ENCODE measurements at places on chromosomes 16 and 17.

DNA sequence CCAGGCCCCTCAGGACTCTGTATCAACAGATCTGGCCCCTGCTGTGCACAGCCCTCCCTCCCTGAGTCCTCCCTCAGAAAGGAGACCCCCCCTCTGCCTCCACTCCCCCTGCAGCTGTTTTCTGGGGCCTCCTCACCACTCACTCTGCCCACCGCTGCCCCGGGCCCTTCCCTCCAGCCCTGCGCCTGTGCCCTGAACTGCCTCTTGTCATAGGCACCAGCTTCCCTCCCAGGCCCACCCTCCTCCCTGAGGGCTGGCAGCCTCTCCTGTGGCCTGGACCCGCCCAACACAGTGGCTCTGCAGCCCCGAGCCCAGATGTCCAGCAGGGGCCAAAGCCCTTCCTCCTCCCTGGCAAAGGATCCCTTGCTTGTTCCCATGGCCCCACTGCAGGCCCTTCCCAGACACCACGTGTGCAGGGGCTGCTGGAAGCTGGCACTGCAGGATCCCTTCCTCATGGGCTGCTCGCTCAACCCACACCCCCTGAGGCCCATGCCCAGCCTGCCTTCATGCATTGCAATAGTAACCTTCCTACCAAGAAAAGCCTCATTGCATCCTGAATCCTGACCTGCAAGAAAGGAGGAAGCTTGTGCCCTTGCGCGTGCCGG, 25.8 kb downstream of the GNPTG start:
- DNase-seq = no peak

- no peak for DNase-seq
Observed at GRCh38 chr17:61218438-61218837, 181.2 kb upstream of the TBX2 start.

DNA sequence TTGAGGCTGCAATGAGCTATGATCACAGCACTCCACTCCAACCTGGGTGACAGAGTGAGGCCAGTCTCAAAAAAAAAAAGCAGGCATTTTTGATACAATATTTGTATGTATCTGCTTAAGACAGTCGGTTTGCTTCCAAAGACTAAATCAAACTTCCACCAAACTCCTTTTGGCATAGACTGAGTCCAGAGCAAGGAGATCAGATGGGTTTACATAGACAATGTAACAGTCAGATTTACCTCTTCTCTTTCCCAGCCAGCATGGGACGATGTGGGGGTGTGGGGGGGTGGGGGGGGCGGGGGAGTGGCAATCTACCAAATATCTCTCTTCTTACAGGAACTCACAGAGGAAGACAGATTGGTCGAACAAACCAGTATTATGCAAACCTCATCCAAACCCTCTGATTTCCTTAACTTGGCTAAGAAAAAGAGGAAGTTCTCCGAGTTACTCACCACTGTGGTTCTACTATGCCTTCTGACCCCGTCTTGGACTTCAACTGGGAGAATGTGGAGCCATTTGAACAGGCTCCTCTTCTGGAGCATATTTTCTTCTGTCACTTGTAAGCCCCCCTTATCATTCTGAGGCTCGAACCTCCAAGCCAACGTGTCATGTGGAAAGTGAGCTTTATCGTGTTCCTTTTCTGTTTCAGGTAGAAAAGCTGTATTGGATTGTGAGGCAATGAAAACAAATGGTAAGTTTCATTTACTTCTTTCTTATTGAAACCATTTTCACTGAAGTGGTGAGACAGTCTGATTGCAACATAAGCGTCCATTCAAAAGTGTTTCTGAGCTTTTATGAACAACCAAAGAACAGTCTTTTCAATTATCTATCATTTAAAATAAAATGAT, at the start of gene MILR1:
Gene MILR1 (plus strand): TSS at position 451 of the 848 bp plus-strand sequence. CDS start 54 bp downstream, at position 505.
- no peak for DNase-seq

- no peak for DNase-seq
Observed at GRCh38 chr17:8913091-8913490, 45.6 kb upstream of the PIK3R6 start.

- DNase-seq = no peak
Observed at GRCh38 chr16:81583893-81584631, 139.5 kb downstream of the CMIP start.

DNA sequence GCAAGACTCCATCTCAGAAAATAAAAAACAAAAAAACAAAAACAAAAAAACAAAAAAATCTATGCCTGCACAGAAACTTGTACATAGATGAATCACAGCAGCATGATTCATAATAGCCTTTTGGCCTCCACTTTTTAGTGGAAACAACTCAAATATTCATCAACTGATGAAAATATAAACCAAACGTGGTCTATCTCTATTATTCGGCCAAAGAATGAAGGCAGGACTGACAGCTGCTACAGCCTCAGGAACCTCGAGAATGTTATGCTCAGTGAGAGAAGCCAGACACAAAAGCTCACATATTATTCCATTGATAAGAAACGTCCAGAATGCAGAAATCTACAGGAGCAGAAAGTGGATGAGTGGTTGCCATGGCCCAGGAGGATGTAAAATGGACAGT, 19.8 kb downstream of the PPL start:
- DNase-seq = no peak

DNA sequence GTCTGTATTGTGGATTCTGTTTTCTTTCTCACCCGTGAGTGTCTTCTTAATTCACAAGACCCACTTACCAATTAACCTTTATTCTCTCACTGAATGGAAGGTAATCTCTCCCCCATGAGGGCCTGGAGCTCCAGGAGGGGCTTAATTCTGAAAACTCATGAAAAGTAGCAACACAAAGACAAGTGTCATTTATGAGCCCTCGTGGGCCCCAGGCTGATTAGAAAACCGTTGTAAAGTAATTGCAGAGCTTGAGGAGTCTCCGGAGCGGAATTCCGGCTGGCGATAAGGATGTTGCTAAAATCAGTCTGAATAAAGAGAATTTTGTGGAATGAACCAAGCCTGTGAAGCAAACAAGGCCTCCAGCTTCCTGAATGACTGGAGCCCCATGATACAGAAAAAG, 301.5 kb downstream of the HAPSTR1 start:
- DNase-seq = no peak

GRCh38 chr17:73773702-73774101, 129.5 kb upstream of the SDK2 start:
- DNase-seq = no peak

DNA sequence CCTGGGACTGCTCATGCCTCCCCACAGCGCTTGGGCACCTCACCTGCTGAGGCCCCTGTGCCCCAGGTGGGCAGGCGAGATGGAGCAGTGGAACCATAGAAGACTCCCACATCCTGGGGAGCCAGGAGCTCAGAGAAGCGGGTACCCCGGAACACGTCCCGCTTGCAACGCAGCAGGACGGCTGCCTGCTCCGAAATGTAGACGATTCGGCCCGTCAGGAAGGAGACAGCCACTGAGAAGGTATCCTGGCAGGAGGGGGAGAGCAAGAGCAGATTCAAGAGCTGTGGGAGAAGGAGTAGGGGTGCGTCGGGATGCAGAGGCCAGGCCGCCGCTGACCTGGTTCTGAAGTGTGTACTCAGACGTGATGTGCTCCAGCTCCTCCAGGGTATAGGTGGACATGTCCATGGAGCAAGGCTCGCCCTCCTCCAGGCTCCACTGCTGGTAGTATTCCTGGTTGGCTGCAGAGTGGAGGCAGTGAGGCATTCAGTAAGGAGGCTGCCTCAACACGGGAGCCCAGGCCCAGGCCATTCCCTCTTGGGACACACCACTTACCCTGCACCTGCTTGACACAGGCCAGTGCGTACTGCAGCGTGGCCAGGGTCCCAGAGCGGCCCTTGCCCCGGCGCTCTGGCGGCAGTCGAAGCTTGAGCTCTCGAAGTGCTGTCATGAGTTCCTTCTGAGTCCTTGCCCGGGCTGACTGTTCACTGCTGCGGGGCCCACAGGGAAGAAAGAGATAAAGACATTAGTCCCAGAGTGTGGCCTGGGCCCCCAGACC, 2.6 kb downstream of the PER1 start:
- no peak for DNase-seq

DNA sequence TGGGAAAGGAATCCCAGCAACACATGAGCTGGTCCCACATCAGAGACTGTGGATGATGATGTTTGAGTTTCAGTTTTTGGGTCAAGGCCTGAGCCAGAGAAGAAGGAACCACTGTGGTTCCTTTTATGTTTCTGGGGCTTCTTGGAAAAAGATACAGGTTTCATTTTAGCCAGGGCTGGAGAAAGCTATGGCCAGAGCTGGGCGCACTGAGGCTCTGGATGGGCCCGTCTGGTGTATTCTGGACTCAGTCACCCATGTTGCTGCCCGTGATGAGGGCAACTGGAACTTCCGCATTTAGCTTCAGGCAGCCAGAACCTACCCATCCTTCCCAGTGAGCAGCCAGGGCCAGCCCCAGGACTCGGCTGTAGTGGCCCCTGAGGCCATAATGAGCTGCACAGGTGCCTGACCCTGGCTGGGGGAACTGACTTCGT, 15.0 kb upstream of the PITPNA start:
- DNase-seq = no peak

- DNase-seq = no peak
Observed at GRCh38 chr16:56923481-56924091, 8.4 kb upstream of the HERPUD1 start.

DNA sequence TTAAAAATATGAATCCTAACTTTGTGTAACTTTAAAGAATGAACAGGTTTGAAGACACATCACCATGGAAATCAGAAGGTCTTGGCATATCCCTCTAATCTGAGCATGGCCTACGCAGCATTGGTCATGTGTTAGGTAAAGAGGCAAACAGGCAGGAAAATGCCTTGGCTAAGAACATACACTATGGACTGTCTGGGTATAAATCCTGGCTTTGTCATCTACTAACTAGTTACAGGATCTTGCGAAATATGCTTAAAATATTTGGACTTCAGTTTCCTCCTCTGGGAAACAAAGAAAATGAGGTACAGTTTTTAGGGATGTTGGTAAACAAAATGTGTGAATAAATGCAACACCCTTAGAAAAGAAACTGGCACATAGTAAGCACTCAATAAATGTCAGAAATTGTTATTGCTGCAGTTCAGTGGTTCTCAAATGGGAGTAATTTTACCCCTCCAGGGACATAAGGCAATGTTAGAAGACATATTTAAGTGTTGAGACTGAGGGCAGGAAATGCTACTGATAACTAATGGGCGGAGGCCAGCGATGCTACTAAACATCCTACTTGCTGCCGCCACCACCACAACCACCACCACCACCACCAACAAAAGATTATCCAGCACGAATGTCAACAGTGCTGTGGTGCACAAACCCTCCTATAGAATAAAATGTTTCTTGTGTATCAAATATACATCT, 770.8 kb upstream of the SOX9 start:
- DNase-seq = no peak

DNA sequence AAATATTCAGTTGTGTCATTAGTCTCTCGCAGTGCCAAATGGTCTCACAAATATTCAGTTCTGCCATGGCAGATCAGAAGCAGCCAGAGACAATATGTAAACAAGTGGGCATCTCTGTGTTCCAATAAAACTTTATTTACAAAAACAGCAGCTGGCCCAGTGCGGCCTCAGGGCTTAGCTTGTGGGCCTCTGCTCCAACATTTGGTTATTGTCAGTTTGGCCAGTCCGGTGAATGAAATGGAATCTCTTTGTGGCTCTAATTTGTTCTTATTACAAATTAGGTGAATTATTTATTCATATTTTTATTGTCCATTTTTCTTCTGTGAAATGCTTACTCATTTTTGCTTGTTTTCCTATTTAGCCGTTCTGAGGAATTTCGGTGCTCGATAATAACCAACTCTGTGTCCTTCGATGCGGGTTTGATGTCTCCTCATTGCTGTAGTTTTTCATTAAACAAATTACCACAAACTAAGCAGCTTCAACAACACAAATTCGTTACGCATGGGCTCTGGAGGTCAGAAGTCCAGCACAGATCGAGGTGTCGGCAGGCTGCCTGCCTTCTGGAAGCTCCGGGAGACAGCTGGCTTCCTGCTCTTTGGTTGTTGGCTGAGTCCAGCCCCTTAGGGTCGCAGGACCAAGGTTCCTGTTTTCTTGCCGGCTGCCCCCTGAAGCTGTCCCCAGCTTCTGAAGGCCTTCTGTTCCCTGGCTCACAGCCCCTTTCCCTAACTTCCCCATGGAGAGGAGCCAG, 4.1 kb upstream of the SLC38A10 start:
- no peak for DNase-seq

- no peak for DNase-seq
Observed at GRCh38 chr17:67427424-67427823, 50.3 kb downstream of the PITPNC1 start.

DNA sequence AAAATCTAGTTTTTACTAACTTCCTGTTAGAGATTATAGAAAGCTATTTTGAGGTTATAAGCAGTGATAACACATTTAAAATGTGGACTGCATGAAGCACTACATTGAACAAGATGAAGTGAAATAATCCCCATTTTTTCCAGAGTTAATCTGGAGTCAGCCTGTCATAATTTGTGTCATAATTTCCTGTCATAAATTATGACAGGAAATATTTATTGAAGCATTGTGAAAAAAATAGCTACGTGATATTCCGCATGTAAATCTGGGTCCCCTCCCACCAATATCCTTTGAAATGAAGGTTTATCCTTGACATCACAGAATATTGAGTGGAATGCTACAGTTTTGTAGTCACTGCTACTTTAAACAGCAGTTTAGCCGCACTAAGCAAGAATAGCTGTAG, 40.1 kb downstream of the OMG start:
- DNase-seq = no peak

GRCh38 chr17:78918979-78919378, 6.2 kb downstream of the TIMP2 start:
- no peak for DNase-seq

DNA sequence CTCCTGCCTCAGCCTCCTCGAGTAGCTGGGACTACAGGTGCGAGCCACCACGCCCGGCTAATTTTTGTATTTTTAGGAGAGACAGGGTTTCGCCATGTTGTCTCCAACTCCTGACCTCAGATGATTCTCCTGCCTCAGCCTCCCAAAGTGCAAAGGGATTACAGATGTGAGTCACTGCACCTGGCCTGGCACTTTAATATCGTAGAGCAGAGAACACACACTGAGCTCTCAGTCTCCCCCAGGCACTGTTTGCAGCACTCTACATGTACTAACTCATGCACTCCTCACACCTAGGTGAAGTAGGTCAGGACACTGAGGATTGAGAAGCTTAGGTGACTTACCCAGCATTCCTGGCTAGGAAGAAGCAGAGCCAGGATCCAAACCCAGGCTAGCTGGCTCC, 15.0 kb downstream of the C17orf100 start:
- DNase-seq = no peak

GRCh38 chr16:79801646-79802045, 201.1 kb upstream of the MAF start:
- DNase-seq = no peak

All from stimulated activated CD8-positive, alpha-beta memory T cell treated with anti-CD3 and anti-CD28 coated beads, Interleukin-15, amount 100 ng/mL, for 24 hours (primary cell).